ENCODE measurements at places on chromosomes 1 and 21. TPM values are rescaled to one million over a fixed set of nuclear protein-coding genes. Genes with fewer than 3 reads are reported as not detected.

Gene MSH4
- 0.54 TPM for total RNA-seq

Gene RNU1-4
- 1,905 TPM for total RNA-seq

GRCh38 chr1:79679916-79680315 lies 673.4 kb upstream of the ADGRL4 start:
- no peak for DNase-seq

Gene SPRR2D
- total RNA-seq: not detected

Gene NBL1
- total RNA-seq: 100 TPM

DNA sequence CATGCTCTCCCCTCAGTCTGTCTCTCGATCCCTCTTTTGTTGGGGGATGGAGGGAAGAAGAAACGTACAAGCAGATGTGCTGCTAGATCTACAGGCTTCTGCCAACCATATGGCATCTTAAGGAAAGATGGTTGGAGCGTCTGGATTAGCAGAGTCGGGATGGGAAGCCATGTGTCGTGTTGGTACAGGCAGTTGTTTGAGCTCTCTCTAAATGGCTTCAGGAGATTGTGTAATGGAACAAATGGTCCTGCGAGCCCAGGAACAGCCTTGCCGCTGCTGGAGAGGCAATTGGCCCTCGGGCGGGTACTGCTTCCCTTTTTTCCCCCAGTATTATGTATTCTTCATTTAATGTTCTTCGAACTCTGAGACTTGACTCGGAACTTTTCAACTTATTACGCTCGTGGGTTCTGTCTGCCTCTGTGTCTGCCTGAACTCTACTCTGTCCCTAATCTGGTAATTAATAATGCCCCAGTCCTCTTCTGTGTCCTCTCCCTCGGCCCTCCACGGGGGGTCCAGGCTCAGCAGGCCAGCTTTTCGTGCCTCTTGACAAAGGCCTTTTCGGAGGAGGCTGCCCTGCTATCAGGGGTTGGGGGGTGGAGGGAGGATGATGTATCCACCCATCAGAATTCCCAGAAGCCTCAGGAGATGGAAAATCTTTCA lies 215.3 kb downstream of the SDCCAG8 start:
- no peak for DNase-seq

GRCh38 chr1:12424087-12424529 lies 193.9 kb downstream of the DHRS3 start:
- DNase-seq: no peak

Gene IFI6
- total RNA-seq: 426 TPM

DNA sequence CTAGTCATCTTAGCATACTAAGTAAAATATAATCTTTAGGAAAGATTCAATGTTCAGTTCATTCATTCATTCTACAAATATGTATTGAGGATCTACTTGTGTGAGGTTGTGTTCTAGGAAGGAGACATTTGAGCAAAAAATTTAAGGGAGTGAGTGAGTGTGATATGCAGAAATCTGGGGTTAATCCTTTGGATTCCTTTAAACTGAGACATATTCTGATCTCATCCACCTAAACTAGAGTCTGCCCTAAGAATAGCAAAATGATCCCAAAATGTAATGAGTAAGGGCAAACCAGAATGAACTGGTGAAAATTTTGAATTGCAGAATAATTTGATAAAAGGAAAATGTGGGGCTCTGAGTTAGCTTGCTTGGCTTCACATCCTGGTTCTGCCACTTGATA lies 8.6 kb downstream of the UBE2U start:
- no peak for DNase-seq

DNA sequence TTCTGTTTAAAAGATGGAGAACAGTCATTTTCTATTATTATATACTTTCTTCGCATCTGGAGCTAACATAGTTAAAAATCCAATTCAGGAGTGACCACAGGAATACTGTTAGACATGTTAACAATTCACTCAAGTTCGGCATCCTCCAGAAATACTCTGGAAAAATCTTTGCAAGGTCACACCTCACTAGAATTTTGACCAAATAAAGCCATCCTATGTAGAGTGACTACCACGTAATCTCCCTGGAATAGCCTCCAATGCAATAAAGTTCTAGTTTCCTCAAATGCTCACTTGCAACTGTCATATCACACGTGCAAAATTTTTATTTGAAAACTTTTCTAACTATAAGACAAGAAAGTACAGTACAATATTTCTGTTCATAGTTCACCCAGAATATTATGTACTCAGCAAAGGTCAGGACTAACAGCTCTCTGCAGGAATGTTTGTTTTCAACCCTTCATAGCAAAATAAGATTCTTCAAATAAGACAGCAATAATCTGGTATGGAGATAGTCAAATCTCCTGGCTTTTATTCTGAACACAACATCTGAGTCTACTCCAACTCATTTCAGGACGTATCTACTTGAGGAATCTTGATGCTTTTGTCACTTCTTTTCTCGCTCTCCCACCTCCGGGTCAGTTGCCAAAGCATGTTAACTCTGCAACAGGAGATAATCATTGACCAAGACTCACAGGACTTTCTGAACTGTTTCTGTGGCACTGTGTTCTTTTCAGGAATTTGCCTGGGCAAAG lies 82.6 kb downstream of the GDAP2 start:
- no peak for DNase-seq

Gene S100A1
- not detected for total RNA-seq

- DNase-seq: no peak
Observed at GRCh38 chr1:110768605-110769004, 93.9 kb upstream of the KCNA3 start.

Gene OR10J1
- total RNA-seq: not detected

DNA sequence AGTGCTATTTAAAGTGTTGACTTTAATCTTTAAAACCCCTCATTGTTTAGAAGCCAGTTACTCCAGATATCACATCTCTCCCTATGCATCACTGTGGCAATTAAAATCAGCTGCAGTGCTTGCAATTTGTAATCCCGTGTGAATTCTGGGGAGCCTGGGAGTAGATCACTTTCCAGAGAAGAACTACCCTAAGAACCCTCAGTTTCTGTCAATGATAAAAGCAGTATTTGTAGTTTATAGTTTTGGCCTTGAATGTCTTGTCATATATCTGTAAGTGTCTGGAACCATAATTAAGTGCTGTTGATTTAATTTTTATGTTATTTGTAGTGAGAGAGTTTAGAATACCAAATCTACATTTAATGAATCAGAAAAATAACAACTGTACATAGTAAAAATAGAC lies 5.5 kb upstream of the SPAG17 start:
- no peak for DNase-seq

Gene CR2
- 0.83 TPM for total RNA-seq

DNA sequence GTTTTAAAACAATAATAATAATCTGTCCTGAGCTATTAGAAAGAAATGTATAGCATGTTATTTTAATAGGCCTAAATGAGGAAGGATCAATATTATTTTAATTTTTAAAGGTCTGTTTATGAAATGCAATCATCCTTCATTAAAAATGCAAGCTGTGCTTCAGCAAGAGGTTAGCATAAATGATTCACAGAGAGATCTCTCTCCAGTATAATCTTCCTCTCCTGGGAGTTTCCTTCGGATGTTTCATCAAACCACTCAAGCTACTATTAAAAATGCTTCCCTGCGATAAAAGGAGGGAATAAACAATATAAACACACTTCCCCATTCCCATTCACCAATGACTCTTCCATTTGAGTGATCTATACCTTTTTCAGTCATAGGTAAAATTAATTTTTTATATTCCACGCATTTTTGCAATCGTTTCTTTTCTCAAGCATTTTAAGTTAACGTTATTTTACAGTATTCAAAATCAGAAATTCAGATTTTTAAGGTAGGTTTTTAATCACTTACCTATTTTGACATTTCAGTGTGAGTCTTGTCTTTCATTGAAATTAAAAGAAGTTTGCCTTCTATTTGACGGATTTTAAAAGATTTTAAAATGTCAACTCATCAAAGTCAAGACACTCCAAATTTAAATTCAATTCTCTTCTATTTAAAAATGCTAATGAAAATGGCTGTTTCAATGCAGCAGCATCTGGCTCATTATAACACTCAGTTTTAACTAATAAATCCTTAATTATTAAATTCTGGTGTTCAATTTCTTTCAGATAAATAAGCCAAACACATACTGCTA lies 64.3 kb downstream of the RERE start:
- DNase-seq: no peak

DNA sequence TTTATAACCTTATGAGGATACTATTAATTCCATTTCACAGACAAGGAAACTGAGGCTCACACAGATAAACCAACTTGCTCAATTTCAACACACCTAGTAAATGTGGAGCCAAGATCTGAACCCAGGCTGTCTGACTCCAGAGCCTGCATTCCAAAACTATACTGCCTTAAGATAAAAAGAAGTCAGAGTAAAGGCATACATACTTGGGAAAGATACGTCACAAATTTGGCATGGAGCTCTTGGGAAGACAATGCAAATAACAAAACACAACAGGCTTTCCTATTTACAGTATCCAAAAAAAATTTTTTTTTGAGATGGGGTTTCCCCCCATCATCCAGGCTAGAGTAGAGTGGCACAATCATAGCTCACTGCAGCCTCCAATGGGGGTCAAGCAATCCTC lies 5.9 kb downstream of the AKT3 start:
- no peak for DNase-seq

GRCh38 chr1:185495898-185496297 lies 178.9 kb upstream of the IVNS1ABP start:
- no peak for DNase-seq

Gene KHDC4
- 99.3 TPM for total RNA-seq

Gene AK2
- total RNA-seq: 226 TPM

Gene SRRM1
- total RNA-seq: 122 TPM

GRCh38 chr1:109111386-109112055 lies 2.4 kb upstream of the ELAPOR1 start:
- DNase-seq: no peak

GRCh38 chr1:222006715-222007114 lies 264.8 kb upstream of the DUSP10 start:
- DNase-seq: no peak

- DNase-seq: no peak
Observed at GRCh38 chr1:70441392-70442035, 30.4 kb downstream of the CTH start.

GRCh38 chr1:109931189-109931731 lies 20.6 kb downstream of the CSF1 start:
- DNase-seq: peak; percentile 83

GRCh38 chr21:29125191-29125590 lies 5.3 kb upstream of the MAP3K7CL start:
- DNase-seq: no peak

Measured in Calu3 (cell line).